GM06990 (cell line): ENCODE measurements at places on chromosomes 7 and 10.

- no peak for DNase-seq
Observed at GRCh38 chr10:33893506-33893905, 559.0 kb upstream of the NRP1 start.

DNA sequence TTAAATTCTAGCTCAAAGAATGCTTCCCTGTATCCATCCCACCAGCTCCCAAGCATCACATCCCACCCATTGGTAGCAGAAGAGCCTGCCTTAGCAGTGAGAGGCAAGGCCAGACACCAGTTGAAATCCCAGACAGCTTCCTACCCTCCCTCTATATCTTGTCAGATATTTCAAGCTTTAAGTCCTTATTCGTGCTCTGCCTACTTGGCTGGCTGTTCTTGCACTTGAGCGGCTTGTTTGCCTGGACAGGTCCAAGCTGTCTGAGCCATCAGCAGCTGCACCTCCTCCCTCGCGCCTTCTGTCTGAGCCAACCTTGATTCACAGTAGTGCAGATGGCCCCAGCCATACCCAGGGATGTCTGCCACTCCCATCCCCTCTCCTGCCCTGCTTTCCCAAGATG lies 16.4 kb downstream of the LRRC4 start:
- no peak for DNase-seq

GRCh38 chr10:90871279-90871765 lies 452 bp upstream of the RPP30 start:
- DNase-seq: peak; percentile 23

DNA sequence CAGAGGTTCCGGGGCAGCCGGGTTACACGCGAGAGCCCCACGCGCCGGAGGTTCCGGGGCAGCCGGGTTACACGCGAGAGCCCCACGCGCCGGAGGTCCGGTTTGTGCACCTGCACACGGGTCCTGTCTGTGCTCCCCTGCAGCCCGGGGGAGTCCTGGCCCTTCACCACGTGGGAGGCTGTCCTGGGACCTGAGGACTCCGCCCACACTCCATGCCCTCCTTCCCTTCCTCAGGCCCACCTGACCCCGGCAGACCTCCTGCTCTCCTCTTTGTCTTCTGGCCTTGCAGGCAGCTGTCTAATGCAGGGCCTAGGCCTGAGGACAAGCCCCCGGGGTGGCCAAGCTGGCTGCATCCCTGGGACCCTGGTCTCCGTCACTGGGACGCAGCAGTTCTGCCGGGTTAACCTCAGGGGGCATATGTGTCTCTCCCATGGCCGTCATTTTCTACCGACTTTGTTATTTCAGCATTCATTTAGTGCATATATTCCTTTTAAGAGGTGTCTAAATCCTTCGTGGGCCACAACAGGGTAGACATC lies 374.6 kb downstream of the DNAJB6 start:
- no peak for DNase-seq

- DNase-seq: no peak
Observed at GRCh38 chr7:3436746-3437145, 135.7 kb downstream of the SDK1 start.

DNA sequence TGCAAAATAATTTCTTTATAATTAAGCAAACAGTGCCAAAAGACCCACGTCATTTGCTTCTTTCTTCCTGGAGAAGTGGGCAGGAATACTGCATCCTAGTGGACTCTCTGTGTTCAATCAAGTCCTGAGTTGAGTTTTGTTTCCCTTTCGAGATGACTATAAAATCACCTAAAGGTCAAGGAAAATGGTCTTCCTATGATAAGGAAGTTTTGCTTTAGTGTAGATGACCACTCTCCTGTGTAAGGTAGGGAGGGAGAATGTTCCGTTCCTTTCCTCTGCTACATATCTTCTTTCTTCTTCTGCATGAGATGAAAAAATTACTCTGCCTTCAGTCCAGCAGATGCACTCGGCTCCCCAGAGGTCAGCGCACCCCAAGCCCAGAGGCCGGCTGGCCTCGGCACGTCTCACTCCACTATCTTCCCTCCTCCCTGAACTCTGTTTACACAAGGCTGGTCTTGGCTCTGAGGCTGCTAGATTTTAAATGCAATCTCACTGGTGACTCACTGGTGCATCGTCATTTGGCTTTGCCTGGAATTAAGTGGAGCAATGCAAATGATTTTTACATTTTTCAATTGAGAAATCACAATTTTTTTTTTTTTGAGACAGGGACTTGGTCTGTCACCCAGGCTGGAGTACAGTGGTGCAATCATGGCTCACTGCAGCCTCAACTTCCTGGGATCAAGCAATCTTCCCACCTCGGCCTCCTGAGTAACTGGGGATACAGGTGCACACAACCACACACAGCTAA lies 18.6 kb upstream of the VDAC2 start:
- no peak for DNase-seq

GRCh38 chr10:73465978-73466726 lies 29.7 kb downstream of the PPP3CB start:
- DNase-seq: no peak

DNA sequence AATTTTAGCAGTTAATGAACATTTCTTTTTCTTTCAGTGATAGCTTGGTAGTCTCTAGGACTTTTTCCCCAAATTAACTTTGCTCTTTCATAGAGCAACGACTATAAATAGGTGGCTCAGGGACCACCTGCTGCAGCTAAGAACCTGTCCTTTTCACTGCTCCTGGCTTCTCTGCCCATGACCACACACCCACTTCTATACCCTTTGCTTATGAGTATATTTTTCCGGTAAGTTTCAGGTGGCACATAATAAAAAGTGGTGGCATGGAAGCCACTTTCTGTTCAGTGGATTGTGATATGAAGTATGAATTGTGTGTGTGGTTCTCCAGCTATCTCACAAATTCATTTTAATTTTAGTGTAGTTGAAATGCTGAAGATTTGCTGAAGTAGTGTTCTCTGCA lies 1.2 kb downstream of the ING3 start:
- DNase-seq: no peak

GRCh38 chr7:102840404-102840803 lies 72.4 kb upstream of the LRRC17 start:
- no peak for DNase-seq

DNA sequence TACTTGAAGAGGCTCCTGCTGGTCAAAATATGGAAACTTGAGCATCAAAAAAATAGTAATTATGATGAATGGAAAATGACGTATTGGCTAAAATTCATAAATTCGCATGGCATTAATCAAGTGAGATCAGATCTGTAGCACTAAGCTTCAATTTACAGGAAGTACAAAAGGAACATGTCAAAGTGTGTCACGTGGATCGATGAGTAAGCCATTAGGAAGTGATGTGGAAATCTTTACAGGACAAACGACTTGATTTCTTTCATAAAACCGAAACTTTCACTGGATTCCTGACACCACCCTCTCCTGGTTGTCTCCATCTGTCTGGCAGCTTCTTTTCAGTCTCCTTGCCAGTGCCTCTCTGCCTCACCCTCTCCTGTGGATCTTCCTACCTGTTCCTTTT lies 25.8 kb downstream of the AKR1C8 start:
- no peak for DNase-seq

GRCh38 chr10:80185578-80186299 lies 19.6 kb downstream of the ANXA11 start:
- DNase-seq: no peak

DNA sequence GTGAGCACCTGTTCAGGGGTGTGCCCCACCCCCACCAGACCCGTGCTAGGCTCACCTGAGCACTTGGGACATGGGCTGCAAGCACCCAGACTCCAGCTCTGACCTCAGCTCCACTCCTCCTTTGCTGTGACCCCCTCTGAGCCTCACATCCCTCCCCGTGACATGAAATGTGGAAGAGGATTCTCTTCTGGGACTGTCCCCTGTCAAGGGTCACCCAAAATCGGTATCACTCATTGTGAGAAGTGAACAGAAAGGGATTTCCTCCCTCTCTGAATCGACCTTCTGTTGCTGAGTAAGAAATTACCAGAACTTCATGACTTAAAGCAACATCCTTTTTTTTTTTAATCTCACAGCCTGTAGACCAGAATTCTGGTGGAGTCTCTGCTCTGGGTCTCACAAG lies 6.2 kb upstream of the CHST15 start:
- no peak for DNase-seq

DNA sequence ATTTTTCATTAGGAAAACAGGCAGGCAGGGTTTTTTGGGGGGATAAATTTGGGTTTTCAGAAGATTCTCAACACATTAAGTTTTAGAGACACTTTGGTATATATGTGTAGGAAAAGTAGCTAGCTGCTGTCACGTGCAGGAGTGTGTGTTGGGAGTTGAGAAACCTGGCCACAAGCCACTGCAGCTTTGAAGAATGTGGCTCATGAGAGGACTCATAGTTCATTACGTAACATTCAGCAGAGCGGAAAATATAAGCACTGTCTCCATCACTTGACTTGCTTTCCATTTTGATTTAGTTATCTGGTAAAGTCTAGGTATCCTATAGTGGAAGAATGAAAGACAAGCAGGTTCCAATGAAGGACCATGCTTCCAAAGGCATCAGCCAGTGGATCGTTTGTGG lies 31.2 kb downstream of the SMNDC1 start:
- no peak for DNase-seq

GRCh38 chr10:101693651-101693977 lies 1.4 kb downstream of the FBXW4 start:
- no peak for DNase-seq

DNA sequence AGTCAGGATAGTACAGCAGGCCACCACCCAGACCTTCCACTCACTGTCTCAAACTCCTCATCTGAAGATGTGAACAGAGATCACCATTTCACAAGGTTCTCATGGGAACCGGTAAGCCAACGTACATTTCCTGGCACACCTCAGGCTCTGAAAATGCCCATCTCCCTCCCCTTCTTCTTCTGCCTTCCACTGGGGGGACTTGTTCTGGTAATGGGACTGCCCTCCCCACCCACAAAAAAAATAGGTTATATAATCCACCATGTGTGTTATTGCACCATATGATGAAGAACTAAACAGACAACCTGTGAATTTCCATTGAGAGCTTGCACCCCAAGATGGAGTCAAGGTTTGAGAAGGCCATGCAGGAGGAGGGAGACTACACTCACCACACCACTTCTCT lies 42.1 kb upstream of the IKZF1 start:
- DNase-seq: no peak

- DNase-seq: no peak
Observed at GRCh38 chr7:46930366-46930765, 651.5 kb downstream of the TNS3 start.

DNA sequence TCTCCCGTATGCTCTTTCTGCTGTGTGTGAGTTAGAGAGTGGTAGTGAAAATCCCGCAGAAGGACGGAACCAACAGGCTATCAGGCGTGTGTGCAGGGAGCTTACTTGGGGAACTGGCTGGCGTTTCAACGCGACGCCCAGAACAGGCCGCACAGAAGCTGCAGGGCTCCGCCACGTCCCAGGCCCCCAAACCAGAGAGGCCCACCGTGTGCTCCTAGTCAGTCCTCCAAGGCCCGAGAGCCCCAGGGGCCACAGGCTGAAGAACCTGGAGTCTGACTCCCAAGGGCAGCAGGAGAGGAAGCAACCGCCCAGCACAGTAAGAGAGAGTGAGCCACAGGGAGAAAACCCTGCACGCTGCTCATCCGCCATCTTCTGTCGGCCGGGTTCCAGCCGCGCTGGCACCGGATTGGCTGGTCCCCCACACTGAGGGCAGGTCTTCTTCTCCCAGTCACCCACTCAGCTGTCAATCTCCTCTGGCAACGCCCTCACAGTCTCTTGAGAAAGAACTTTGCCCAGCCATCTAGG lies 730.6 kb upstream of the VSTM2A start:
- DNase-seq: no peak

DNA sequence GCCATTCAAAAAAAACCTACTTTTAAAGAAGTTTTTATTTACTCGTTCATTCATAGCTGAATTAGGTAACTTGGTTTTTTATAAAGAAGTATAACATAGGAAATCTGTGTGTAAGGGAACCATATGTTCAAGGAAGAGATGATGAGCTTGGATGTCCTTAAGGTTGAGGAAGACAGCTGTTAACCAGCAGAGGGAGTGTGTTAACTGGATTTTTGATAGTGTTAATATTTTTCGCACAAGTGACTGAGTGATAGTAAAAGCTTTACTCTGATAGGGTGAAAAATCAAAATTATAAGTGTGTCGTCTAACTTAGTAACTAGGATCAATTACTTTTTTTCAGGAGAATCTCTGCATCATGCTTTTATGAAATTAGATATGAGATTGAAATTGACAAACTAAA lies 134.7 kb downstream of the ARL5B start:
- no peak for DNase-seq

- no peak for DNase-seq
Observed at GRCh38 chr10:11026773-11027172, 9.1 kb downstream of the CELF2 start.

- DNase-seq: no peak
Observed at GRCh38 chr7:30460246-30460633, 18.3 kb downstream of the NOD1 start.

GRCh38 chr7:55538538-55538937 lies 33.8 kb downstream of the VOPP1 start:
- no peak for DNase-seq

GRCh38 chr7:134353411-134353810 lies 36.7 kb upstream of the SLC35B4 start:
- DNase-seq: no peak

DNA sequence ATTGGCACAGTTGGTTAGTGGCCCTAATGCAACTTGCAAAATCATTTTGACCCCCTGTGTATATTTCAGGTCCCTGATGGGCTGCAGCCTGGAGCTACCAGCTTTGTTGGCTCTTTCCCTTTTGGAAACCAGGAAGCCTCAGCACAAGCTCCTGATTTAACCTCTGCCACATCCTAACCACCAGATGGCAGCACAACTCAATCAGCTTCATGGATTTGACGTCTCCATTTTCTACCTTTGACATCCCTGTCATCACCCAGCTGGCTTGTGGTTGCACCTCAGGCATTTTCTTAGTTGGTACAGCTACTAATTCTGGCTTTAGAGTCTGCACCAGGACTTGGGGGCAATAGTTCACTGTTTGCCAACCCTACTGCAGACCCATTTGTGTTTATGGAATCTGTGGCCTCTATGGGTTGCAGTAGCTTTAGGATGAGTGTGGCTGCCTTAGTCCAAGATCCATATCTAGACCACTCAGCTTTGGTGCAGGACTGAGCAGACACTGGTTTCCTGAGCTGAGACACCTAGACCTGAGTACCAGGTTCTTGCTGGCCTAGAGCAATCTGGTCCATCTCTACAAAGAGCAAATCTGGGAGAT lies 456.2 kb downstream of the REEP3 start:
- no peak for DNase-seq

- DNase-seq: peak; percentile 48
Observed at GRCh38 chr7:155533827-155534690, 12.3 kb downstream of the CNPY1 start.

- DNase-seq: no peak
Observed at GRCh38 chr10:27792216-27792615, 46.6 kb upstream of the MKX start.

DNA sequence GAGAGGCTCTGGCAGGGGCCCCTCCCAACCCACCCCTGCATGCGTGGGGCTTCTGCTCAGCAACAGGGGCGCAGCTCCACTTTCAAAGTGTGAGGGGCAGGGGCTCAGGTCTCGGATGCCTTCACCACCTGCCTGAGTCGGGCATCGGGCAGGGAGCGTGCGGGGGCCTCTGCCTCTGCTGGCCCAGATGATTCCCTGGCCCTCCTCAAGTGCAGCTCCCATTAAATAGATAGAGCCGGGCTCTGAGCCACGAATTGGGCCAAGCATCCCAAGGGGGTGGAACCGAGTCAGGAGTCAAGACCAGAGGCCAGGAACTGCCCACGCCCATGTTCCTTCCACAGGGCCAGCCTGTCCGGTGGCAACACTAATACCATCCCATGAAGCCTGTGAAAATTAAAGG lies 108.9 kb upstream of the FAM20C start:
- DNase-seq: no peak

- DNase-seq: no peak
Observed at GRCh38 chr7:20304366-20304765, 26.3 kb upstream of the ITGB8 start.
